ENCODE measurements at places on chromosomes 5 and 9.

- no peak for DNase-seq
Observed at GRCh38 chr5:62041156-62041756, 264.8 kb upstream of the KIF2A start.

- DNase-seq = peak; percentile 60
Observed at GRCh38 chr9:86741311-86742208, 205.7 kb downstream of the GAS1 start.

- no peak for DNase-seq
Observed at GRCh38 chr5:61386045-61386800, 54.2 kb downstream of the ZSWIM6 start.

- no peak for DNase-seq
Observed at GRCh38 chr9:4141296-4141695, 158.6 kb downstream of the GLIS3 start.

DNA sequence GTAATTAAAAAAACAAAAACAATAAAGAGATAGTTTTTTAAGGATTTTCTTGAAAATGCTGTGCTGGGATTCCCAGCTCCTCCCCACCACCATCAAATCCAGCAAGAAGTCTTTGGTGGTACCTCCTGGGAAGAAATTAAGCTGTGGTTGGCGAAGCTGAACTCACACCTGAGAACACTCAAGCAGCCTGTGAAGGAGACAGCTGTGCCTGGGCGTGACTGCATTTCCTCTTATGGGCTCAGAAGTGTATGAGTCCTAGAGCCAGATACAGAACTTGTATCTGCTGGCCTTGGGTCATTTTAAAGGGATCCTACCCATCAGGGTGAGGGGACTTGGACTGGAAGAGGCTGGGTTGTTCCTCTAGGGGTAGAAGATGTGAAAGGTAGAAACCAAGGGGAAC is 561.2 kb upstream of the SGCD start:
- DNase-seq = no peak

- DNase-seq = no peak
Observed at GRCh38 chr5:77101298-77101697, 14.2 kb upstream of the ZBED3 start.

DNA sequence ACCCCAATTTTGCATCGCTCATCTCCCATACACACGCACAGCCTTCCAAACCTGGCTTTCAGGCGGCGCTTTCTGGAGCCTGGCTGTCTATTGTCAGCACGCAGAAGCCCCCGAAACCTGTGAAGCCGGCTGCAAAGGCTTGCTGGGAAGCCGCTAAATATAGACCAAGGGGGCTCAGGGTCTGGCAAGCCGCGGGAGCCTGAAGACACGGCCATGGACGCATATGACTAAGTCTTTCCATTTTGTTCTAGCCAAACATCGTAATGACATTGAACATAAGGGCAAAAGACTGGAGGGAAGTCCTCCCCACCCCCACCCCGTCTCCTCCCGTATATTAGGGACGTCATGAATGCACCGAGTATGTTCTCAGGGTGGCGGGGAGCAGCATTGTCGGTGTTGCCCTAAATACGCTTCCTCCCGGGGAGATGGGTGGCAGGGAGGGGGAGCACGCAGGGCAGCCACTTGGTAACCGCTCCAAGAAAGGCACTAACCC is 1.1 kb downstream of the CTNND2 start:
- DNase-seq = no peak

DNA sequence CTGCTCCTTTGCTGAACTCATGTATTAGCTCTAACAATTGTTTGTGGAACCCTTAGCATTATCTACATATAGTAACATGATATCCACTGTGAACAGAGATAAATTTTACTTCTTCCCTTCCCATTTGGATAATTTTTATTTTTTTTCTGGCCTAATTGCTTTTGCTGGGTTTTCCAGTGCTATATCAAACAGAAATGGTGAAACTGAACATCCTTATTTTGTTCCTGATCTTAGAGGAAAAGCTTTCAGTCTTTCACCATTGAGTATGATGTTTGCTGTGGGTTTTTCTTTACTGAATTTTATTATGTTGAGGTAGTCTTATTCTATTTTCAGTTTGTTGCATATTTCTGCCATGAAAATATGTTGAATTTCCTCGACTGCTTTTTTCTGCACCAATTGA is 44.8 kb upstream of the STARD4 start:
- DNase-seq = no peak

GRCh38 chr5:67015541-67016191 is 180.9 kb downstream of the CD180 start:
- no peak for DNase-seq

GRCh38 chr5:150107909-150108447 is 21.6 kb upstream of the CSF1R start:
- no peak for DNase-seq

DNA sequence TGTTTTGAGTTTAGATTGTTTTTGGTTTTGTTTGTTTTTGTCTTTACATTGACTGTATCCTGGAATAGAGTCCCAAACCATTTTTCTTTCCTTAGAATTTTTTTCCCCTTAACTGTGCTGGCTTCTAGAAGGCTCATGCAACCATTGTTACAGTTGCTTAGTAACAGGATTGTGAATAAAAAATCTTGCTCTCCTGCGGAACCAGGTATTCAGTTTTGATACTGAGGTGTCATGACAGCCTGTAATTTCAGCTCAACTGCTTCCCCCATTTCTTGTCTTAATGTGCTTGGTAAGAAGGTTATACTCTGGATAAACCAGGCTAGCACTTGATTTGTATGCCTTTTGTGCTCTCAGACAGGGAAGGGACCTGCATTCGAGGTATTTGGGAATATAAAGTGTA is 42.1 kb downstream of the FOCAD start:
- no peak for DNase-seq

DNA sequence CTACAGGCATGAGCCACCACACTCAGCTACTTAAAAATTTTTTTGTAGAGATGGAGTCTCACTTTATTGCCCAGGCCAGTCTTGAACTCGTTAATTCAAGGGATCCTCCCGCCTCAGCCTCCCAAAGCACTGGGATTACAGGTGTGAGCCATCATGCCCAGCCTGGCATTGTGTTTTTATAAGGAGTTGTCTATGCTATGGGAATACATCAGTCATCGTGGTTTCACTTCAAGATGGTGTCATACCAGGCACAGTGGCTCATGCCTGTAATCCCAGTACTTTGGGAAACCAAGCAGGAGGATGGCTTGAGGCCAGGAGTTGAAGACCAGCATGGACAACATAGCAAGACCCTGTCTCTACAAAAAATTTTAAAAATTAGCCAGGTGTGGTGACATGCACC is 49.7 kb downstream of the CYSTM1 start:
- DNase-seq = no peak

GRCh38 chr5:68648944-68649857 is 433.6 kb downstream of the PIK3R1 start:
- no peak for DNase-seq

- no peak for DNase-seq
Observed at GRCh38 chr5:112929336-112930081, 7.5 kb upstream of the REEP5 start.

- DNase-seq = no peak
Observed at GRCh38 chr5:128537221-128537999, 635 bp downstream of the FBN2 start.

DNA sequence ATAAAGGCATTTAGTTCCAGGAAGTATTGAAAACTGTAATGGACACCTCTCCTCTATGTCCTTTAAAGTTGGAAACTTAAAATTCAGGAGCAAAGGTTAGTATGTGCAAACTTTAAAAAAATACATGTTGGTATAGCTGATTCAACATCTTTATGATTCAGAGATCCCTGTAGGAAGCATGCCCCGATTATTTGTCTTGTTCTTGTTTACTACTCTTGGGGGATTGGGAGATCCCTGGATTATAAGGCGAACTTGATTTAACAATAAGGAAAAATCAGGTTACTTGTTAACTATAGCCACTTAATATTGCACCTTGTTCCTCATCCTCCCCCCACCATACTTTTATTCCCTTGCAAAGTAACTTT is 1.7 kb downstream of the F2RL1 start:
- no peak for DNase-seq

DNA sequence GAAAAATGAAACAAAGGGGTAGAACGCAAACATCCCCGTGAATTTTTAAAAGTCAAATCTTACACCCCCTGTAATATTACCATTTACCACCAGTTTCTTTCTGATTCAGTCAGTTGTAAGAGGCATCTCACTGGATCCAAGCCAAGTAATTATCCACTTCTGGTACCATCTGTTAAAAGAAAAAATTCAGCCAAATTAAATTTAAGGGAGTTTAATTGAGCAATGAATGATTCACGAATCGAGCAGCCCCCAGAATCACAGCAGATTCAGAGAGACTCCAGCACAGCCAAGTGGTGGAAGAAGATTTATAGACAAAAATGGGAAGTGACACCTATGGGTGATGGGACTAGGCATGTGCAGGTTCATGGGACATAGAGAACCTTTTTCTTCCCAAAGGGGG is 29.9 kb upstream of the MTMR12 start:
- no peak for DNase-seq

- DNase-seq = no peak
Observed at GRCh38 chr5:60455589-60455988, 244.4 kb downstream of the DEPDC1B start.

GRCh38 chr9:673966-674526 is 167.5 kb upstream of the DMRT1 start:
- no peak for DNase-seq

DNA sequence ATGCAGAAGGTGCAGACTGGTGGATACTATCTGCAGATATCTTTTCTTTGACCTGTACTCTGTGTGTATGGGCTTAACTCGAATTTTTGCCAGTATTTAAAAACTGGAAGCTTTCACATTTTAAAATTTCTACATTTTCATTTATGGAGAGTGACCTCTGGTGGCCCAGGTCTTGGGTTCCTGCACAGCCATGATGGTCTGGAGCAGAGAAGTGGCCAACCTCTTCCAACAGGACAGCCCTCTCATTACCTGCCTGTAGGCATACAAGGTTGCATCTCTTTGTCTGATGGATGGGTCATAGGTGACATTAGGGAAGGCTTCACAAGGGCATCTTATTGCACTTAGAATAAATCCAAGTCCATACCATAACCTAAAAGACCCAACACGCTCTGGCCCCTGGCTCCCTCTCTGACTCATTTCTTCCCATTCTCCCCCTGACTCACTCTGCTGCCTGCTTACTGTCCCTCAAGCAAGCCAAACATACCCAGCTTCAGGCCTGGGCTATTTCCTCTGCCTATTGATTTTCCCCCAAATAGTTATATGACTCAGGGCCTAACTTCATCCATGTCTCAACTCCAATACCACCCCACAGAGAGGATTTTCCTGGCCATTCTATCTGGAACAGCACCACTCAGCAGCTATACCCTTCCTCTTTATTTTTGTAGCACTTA is 113.3 kb upstream of the SLC1A3 start:
- DNase-seq = no peak

GRCh38 chr9:92066168-92066567 is 49.0 kb downstream of the SPTLC1 start:
- no peak for DNase-seq

- DNase-seq = peak; percentile 37
Observed at GRCh38 chr9:97411789-97412625, at the start of gene TDRD7. Gene TDRD7 (plus strand): TSS chr9:97412096. CDS start chr9:97428466, 16,370 bp downstream.

DNA sequence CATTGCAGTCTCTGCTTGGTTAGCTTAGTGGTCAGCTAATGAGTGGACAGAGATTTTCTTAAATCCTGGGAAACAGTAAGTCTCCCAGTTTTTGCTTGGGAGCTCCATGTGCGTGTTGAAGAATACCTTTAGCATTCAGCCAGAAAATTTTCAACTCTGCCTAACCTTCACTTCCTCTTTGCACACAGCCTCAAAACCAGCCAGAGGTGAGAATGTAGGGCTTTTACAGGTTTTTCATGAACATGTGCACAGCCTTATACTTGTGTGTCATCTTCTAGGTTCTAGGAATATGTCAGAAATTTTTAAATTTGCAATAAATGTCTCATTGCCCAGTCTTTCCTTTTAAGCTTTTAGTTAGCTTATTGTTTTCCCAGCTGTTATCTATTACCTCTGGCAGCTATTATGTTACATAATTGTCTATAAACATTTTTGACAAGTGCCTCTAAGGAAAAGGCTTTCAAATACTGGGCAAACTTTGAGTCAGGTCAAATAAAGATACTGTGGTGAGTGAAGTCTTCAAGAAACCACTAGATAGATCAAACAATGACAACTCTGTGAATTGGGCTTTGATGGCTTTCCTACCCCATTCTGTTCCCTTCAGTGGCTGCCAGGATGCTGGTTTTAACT is 12.7 kb downstream of the ADGRV1 start:
- no peak for DNase-seq

GRCh38 chr9:137493364-137494103 is 34.4 kb upstream of the NSMF start:
- DNase-seq = no peak

DNA sequence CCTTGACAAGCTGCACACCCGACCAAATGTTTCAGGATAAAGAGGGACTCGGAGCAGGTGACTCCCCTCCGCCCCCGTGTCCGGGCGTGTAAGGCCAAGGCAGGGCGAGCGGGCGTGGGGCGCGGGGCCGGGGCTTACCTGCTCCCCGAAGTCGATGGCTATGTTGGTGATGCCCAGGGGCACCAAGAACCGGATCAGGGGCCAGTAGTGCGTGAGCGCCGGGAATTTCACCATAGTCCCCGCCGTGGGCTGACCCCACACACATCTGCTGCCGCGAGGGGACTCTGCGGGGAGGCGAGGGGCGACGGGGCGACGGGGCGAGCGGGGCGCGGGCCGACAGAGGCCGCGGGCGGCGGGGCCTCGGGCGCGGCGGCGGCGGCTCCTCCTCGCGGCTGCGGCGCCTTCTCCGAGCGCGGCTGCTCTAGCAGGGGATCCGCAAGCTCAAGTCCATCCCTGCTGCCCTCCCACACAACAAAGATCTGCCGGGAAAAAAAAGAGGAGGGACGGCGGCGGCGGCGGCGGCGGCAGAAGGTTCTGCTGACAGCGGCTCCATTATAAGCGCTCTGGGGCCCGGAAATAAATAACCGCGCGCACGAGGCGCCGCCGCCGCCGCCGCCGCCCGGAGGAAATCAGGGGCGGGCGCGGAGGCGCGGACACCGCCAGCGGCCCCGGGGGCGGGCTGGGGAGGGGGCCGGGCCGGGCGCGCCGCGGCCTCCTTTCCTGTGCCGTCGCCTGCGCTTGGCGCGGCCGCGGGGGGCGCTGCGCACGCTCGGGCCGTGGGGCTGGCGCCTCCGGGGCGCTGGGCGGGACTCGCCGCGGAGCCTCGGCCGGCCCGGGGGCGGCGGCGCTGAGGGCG is at the start of gene ANKH:
ANKH (minus strand) TSS at position 565 of the 856 bp plus-strand sequence; CDS start at position 234, 331 bp downstream.
- peak; percentile 70 for DNase-seq

DNA sequence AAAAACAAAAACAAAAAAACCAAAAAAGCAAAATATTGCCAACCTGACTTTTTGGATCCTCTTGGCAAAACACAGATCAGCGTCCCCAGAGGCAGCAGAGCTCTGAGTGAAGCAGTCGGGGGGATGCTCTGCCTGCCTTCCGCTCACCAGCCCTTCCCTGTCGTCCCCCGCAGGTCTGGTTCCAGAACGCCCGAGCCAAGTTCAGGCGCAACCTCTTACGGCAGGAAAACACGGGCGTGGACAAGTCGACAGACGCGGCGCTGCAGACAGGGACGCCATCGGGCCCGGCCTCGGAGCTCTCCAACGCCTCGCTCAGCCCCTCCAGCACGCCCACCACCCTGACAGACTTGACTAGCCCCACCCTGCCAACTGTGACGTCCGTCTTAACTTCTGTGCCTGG is 20.7 kb downstream of the LHX2 start:
- DNase-seq = no peak

Measured in SW 1271 (cell line).